Hematopoietic multipotent progenitor cell treated with erythropoietin and hydrocortisone succinate and interleukin-3 and kit ligand, for 15 days (in vitro differentiated cells): ENCODE measurements at places on chromosomes 3 and 15.

DNA sequence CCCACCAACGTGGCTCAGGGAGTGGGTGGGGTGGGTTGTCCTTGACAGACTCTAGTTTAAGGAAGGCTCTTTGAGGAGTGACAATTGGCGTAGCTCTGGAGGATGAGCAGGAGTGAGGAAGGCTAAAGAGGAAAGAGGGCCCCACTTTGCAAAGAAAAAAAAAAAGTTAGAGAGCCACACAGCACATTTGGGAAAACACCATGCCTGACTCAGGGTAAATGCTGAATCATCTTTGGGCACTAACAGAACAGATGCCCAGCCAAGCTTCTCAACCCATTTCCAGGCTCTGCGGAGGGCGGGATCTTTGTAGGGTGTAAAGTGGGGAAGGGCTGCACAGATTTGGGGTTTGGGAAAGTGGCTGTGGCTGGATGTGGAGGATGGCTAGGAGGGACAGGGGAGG is 179.1 kb upstream of the RGMA start:
- no peak for DNase-seq

DNA sequence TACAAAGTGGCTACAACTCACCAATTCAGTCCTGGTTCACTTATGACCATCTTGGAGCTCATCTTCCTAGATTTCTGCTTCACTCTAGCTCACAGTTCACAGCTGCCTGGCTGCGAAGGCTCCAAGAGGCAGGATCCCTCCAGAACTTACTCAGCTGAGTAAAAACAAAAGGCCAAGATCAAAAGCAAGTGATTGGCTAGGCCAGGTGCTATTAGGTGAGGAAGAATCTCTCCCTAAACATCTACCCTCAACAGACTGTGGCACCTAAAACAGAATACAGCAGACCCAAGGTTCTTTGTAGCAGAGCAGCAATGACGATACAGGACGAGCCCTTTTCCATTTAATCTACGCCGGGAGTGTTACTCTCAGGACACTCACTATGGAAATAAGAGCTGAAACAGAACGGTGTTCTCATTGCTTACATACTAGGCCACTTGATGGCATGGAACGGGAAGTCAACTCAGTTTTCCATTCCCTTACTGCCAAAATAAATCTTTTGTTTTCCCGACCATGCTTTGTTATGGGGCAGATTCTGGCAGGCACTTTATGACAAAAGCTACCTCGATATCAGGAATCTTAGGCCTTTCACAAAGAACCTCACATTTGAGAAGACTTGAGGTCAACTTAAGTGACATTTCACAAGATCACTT is 901 bp downstream of the ICE2 start:
- no peak for DNase-seq

GRCh38 chr15:88652456-88653199 is 13.8 kb downstream of the ISG20 start:
- no peak for DNase-seq

- DNase-seq, result no peak
These were observed 96.0 kb downstream of the SUCLG2 start for GRCh38 chr3:67558426-67558825.

- no peak for DNase-seq
These were observed 21.4 kb upstream of the PCOLCE2 start for GRCh38 chr3:142910280-142910679.

DNA sequence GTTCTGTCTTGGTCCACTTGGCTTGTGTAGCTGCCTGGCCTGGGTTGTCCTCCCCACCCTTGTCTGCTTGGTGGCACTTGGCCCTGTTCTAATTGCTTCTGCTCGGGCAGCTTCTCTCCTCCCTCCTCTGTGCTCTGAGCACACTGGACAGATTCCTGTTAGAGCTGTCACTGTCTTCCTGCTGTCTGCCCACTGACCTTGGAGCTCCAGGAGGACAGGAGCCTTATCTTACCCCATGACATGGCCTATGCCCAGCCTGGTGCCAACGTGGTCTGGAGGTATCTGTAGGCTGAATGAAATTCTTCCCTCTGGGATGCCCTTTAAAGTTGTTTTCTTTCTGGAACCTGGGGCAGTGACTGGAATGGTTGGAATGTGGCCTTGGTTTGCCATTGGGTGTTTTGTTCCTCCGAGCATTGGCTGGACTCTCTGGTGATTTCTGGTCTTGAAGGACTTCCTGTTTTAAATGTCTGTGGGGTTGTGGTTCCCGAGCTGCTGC is 94.1 kb downstream of the FAM43A start:
- no peak for DNase-seq

DNA sequence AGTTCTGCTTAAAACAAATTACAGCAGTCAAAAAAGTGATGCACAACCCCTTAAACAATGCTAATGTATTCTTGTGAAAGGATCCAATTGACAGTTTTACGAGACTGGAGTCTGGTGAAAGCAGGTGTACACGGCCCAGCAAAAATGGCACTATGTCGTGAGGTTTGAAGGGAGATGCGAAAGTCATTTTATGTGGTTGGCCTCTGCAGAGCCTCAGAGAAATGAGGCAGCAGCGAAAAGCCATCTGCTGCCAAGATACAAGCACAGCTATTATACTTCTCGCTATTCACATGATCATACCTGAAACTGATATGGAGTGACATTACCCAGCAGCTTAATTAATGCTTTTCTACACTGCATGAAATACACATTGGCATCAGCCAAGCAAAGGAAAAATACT is 36.4 kb downstream of the MECOM start:
- DNase-seq, result no peak

GRCh38 chr3:17423786-17424536 is 318.5 kb downstream of the TBC1D5 start:
- DNase-seq, result no peak

GRCh38 chr3:69746119-69746518 is 6.9 kb downstream of the MITF start:
- no peak for DNase-seq

DNA sequence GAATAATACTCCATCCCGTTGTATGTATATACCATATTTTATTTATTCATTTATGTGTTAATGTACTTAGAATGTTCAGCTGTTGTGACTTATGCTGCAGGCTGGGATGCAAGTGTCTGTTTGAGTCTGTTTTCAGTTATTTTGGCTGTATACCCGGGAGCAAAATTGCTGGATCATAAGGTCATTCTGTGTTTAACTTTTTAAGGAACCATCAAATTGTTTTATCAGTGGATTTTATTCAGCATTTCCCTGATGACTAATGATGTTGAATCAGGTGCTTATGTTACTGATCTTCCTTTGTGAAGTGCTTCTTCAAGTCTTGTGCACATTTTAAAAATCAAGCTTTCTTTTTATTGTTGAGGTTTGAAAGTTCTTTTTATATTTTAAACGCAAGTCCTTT is 118.1 kb downstream of the SLC25A26 start:
- no peak for DNase-seq
